ENCODE measurements at places on chromosomes 5 and 9.
A peak's percentile ranks its signal among the peaks of the same experiment; 100 is the strongest.

- no peak for DNase-seq
These were observed 223 bp downstream of the NR3C1 start for GRCh38 chr5:143403334-143403592.

GRCh38 chr9:136089697-136090045 is 5.4 kb downstream of the NACC2 start:
- DNase-seq, result no peak

GRCh38 chr5:173878224-173878967 is 9.8 kb upstream of the CPEB4 start:
- no peak for DNase-seq

- DNase-seq, result no peak
These were observed 20.8 kb upstream of the CERCAM start for GRCh38 chr9:128399861-128400260.

DNA sequence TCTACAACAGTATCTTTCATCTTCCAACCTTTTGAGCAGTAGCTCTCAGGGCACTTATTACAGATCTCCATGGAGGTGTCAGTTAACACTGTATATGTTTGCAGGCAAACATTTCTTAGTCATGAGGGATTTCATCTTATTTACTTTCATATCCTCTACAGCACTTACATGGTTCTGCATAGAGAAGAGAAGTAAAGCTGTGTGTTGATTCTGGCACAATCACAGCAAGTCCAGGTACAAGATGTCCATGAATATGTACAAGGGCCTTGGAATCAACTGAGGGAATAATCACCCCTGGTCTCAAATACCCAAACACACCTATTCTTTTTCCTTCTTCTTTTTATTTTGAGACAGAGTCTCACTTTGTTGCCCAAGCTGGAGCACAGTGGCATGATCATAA is 142.0 kb upstream of the TRPM3 start:
- no peak for DNase-seq

DNA sequence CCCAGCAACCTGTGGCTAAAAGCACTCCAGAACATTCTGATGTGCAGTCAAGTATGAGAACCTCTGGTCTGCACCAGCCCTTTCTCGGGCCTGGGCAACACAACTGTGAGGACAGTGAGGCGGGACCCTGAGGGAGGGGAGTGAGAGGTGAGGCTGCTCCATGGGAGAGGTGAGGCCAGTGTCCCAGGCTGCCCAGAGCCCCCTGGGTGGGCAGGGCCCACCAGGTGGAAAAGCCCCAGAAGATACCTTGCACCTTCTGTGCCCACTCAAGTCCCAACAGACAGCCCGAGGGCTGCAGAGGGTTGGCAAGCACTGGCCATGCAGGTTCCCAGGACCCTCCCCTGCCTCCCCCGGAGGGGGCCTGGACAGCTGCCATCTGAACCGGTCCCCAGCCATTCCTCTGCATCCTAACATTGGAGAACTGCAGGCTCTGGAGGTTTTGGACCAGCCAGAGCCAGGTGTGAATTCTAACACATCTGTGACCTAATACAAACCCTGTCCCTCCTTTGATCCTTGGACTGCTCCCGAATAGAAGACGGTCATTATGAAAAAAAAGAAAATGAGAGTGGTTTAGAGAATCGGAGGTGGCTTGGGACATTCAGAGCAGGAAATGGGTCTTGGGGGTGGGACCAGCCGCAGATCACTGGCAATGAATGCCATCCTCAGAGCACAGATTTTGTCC is 57.0 kb downstream of the DUSP1 start:
- DNase-seq, result no peak

GRCh38 chr9:129280623-129281271 is 102.7 kb upstream of the IER5L start:
- DNase-seq, result peak; percentile 45
